ENCODE measurements at places on chromosomes 4 and X. TPM values are rescaled to one million over a fixed set of nuclear protein-coding genes. Genes with fewer than 3 reads are reported as not detected.
A peak's percentile ranks its signal among the peaks of the same experiment; 100 is the strongest.

SCD5 gene
- total RNA-seq, result 1.6 TPM

PRRG1 gene
- total RNA-seq, result not detected

PITX2 gene
- total RNA-seq, result not detected

PNMA6A gene
- total RNA-seq, result 0.43 TPM

SPANXB1 gene
- total RNA-seq, result not detected

GPR82 gene
- 0.38 TPM for total RNA-seq

GRCh38 chrX:2360731-2361130 lies 140.0 kb downstream of the DHRSX start:
- no peak overlapping the region for H3K27ac ChIP-seq
- peaks cover 42% of the 10 kb centered on the region for H3K36me3 ChIP-seq
- no peak for DNase-seq
- H3K4me1 ChIP-seq, result no peaks in the 10 kb centered on the region
- H3K27me3 ChIP-seq, result no peaks in the 10 kb centered on the region

GRCh38 chr4:67632492-67632891 lies 68.5 kb downstream of the UBA6 start:
- peaks cover 23% of the 10 kb centered on the region for H3K36me3 ChIP-seq
- no peak overlapping the region for H3K27ac ChIP-seq
- H3K4me3 ChIP-seq, result no peak overlapping the region
- DNase-seq, result no peak

DNA sequence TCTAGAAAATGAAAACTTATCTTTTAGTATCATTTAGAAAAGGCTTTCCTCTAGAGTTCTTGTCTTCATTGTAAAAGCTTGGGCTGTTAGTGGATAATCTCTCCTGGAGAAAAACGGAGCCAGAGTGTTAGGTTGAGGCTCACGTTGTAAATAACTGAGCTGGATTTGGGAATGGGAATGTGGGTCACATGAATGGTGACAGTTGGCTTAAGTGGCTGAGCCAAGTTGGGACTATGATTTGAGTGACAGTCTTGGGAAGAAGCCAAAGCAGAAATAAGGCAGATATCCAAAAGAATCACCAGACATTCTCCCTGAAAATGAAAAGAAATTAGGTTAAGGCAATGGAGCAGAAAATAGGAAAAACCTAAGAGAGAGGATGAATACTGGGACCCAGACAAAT lies 33.6 kb upstream of the PDGFC start:
- DNase-seq, result no peak
- H3K27ac ChIP-seq, result no peak overlapping the region
- H3K27me3 ChIP-seq, result no peaks in the 10 kb centered on the region
- H3K4me1 ChIP-seq, result no peaks in the 10 kb centered on the region

DNA sequence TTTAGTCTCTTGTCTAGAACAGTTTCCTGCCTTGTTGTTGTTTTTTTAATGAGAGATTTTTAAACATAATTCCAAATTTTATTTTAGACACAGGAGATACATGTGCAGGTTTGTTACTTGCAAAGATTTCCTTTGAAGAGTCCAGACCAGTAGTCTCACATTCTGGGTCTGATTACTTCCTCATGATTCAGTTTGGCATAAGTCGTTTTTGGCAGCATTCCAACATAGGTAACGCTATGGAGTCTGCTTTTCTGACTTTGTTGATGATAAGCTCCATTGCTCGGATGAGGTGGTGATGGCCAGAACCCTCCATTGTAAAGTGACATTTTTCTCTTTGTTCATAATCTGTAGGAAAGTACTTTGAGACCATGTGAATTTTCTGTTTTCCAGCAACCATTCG lies 74.7 kb downstream of the CLCN4 start:
- no peak overlapping the region for H3K27ac ChIP-seq
- H3K27me3 ChIP-seq, result no peaks in the 10 kb centered on the region
- no peaks in the 10 kb centered on the region for H3K4me1 ChIP-seq
- no peak overlapping the region for H3K4me3 ChIP-seq

DNA sequence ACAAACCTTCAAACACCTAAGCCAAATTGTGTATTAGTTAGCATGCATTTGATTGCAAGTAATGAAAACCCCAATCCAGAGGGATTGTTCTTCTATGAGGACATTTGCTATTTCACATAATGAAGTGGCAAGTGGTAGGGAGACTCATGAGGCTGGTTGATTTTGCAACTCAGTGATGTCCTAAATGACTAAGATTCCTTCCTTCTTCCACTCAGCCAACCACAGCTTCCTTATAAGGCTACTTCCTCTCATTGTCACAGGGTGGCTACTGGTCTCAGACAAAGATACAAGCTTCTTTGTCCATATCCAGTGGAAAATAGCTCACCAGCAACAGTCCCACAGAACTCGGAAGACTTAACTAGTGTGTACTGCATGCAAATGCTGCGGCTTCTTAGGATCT lies 5.3 kb upstream of the OTC start:
- H3K4me1 ChIP-seq, result no peaks in the 10 kb centered on the region
- no peak overlapping the region for H3K4me3 ChIP-seq
- H3K27ac ChIP-seq, result no peak overlapping the region
- no peak for DNase-seq

- H3K27me3 ChIP-seq, result no peaks in the 10 kb centered on the region
- H3K27ac ChIP-seq, result peak overlapping the region; percentile 25
- DNase-seq, result no peak
- H3K36me3 ChIP-seq, result peaks cover 19% of the 10 kb centered on the region
- H3K4me1 ChIP-seq, result peaks cover 15% of the 10 kb centered on the region
Observed at GRCh38 chr4:721261-722168, 15.9 kb downstream of the PCGF3 start.

- H3K27me3 ChIP-seq, result no peaks in the 10 kb centered on the region
- no peaks in the 10 kb centered on the region for H3K4me1 ChIP-seq
- no peaks in the 10 kb centered on the region for H3K36me3 ChIP-seq
- no peak overlapping the region for H3K4me3 ChIP-seq
- H3K27ac ChIP-seq, result no peak overlapping the region
Observed at GRCh38 chr4:45160951-45161350, 434.6 kb upstream of the GNPDA2 start.
